ENCODE measurements at places on chromosomes 7 and 10.

DNA sequence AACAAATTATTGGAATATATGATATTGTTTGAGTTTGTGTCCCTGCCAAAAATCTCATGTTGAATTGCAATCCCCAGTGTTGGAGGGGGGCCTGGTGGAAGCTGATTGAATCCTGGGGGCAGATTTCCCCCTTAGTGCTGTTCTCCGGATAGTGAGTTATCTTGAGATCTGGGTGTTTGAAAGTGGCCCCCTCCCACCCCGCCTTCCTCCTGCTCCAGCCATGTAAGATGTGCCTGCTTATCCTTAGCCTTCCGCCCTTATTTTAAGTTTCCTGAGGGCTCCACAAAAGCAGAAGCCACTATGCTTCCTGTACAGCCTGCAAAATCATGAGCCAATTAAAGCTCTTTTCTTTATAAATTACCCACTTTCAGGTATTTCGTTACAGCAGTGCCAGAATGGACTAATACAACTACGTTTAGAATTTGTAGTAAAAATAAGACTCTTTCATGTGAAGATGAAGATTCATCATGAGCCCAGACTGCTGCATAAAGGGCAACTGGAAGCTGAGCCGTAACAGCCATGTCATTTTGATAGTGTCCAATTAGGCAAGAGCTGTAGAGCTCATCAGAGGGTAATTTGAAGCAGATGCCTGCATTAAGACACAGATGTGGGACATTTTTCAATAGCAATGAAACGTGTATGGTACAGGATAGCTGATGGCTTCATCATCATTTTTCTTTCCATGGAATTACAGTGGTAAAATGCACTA, 1007.2 kb downstream of the REEP3 start:
- no peak for DNase-seq

DNA sequence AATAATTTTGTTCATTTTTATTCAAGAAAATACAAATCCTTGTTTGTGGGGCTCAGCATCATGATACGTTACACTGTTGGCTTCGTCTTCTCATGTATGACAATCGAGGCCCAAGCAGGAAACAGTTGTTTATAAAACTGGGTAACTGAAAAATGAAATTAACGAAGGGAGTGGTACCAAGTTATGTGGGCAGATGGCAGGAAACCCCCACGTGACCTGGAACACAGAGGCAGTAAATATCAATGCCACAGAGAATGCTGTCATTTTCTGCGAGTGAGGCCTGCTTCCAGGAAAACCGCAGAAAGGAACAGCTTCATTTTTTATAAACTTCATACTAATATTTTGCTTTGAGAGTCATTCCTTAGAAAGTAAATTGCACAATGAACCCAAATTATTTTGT, 201.0 kb upstream of the ADARB2 start:
- peak; percentile 30 for DNase-seq

DNA sequence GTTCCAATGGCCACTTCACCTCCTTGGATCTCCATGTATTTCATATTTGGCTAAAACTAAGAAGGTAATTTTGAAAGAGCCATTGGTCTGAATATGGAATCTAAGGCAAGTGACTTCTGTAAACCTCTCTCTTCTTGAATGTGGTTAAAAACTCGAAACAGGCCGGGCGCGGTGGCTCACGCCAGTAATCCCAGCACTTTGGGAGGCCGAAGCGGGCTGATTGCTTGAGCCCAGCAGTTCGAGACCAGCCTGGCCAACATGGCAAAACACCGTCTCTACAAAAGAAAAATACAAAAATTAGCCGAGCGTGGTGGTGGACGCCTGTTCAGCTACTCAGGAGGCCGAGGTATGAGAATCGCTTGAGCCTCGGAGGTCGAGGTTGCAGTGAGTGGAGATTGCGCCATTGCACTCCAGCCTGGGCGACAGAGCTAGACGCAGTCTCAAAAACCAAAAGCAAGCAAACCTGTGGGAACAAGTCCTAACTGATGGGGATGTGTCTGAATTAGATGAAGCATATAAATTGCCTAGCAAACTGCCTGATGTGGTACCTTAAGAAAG, 2.2 kb downstream of the LANCL2 start:
- DNase-seq: no peak

GRCh38 chr7:9889554-9889953, 1084.1 kb upstream of the PHF14 start:
- no peak for DNase-seq

DNA sequence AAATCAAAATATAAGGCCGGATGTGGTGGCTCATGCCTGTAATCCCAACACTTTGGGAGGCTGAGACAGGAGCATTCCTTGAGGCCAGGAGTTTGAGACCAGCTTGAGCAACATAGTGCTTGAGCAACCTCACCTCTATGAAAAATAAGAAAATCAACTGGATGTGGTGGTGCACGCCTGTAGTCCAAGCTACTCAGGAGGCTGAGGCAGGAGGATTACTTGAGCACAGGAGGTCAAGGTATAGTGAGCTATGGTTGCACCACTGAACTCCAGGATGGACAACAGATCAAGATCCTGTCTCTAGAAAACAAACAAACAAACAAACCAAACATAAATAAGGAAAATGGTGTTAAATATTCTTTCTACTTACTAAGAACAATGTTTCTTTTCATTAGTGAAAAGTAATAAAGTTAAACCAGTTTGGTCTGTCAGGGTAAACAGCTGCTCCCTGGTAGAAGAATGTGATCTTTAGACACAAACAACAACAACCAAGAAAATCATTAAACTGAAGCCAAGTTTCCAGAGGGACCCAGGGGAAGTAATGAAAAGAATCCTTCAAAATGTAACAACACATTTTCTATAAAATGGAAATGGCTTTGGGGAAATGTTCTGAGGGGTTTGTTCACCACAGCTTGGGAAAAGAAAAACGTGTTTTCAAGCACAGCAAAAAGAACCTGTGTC, 17.5 kb upstream of the BAG3 start:
- DNase-seq: no peak

DNA sequence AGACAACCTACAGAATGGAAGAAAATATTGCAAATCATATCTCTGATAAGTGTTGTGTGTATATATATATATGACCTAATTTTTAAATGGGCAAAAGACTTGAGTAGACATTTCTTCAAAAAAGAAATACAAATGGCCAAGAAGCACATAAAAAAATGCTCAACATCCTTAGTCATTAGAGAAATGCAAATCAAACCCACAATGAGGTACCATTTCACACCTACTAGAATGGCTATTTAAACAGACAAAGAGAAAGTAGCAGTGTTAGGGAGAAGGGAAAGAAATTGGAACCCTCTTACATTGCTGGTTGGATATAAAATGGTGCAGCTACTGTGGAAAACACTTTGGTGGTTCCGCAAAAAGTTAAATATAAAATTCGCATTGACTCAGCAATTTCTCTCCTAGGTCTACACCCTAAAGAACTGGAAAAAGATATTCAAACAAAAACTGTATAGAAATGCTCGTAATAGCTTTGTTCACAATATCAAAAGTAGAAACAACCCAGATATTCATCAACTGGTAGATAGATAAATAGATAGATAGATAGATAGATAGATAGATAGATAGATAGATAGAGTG, 16.3 kb downstream of the ACSL5 start:
- DNase-seq: no peak

DNA sequence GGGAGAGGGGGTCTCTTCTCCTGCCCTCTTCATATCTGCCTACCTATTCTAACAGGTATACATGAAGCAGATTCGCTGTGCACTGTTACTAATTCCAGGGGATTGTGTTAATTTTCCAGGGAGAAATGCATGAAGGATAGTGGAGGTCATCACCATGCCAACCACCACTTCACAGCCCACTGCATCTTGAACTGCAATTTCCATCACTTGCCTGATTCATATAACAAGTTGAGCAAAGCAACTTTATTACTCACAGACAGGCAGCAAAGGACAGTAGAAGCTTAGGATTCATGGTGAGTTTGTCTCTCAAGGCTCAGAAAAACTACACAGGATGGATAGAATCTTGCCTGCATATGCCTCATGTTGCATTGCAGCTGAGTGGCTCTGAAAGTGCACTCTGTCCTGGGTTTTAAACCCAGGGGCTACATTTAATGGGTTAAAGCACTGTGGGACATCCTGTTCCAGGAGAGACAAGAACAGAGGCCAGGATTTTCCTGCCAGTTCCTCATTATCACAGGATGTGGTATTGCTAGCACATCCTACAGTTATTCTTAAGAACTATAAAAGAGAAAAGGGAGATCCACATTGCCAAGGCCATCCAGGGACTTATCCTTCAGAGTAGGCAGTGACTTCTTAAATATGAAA, 136.9 kb upstream of the PRSS1 start:
- DNase-seq: no peak

GRCh38 chr7:88184848-88185304, 35.0 kb downstream of the SRI start:
- no peak for DNase-seq

DNA sequence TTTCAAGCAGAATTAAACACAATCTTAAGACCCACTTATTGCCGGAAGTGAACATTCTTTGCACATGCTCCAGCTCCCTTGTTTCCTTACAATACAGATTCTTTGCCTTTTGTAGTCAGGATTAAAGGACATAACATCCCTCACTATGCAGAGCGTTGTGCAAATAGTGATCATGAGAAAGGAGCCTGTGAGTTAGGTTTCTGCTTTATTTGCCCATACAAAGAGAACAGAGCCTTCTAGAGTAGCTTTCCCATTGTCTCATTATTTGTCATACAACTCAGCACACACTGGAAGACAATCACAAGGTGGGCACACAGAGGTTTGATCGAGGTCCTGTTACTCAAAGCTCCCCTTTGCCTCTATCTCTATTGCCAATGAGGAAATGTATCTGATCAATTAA, 48.2 kb upstream of the WDR11 start:
- no peak for DNase-seq

DNA sequence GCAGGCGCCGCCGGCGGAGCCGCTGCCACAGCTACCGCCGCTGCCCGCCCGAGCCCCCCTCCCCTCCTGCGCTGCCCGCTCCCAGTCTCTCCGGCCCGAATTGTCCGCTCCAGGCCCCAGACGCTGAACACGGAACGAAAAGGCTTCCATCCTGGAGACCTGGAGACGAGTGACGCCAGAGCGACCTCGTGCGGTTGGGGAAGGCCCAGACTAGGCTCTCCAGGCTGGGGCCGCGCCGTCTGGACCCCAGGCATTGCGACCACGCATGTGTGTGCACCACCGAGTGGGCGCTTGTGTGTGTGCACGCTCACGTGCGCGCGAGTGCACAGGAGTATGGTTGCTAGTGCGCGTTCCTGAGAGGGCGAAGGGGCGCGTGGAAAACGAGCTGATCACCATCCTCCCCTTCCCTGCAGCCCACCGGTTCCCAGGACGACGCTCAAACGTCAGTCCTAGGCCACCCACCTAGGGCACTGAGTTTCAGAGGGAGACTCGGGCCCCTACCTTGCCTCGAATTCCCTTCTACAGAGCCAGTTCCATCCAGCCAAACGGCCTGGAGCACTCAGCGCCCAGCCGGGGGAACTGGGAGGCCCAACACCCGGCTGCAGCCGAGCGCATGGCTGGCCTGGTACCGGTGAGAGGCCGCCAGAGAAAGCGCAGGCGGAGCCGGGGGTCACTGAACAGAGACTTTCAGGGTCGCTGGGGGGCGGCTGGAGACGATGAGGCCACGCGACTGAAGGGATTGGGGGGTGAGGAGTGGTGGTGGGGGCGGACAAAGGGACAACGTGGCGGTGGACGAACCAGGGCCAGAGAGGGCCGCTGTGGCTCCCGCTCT, 11.6 kb downstream of the LBX1 start:
- peak; percentile 44 for DNase-seq

DNA sequence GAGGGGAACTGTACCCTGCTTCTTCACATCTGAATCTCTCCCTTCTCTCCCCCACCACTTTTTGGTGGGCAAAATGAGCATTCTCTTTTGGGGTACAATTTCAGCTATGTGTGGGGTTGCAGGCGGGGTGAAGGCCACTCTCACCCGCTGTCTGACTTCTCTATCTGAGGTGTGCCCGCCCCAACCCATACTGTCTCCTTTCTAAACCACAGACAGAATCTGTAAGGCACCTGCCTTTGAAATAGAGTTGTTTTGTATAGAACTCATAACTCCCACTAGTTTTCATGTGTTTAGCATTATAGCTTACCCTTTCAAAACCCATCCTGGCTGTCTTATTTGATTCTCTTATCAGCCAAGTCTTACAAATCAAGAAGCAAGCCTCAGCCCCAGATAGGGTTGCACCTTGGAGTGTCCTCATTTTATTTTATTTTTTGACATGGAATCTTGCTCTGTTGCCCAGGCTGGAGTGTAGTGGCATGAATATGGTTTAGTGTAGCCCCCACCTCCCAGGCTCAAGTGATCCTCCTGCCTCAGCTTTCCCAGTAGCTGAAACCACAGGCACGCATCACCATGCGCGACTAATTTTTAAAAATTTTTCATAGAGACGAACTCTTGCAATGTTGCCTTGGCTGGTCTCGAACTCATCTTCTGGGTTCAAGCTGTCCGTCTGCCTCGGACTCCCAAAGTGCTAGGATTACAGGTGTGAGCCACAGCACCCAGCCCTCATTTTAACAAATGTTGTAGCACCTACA, 11.9 kb downstream of the TSPAN14 start:
- no peak for DNase-seq

DNA sequence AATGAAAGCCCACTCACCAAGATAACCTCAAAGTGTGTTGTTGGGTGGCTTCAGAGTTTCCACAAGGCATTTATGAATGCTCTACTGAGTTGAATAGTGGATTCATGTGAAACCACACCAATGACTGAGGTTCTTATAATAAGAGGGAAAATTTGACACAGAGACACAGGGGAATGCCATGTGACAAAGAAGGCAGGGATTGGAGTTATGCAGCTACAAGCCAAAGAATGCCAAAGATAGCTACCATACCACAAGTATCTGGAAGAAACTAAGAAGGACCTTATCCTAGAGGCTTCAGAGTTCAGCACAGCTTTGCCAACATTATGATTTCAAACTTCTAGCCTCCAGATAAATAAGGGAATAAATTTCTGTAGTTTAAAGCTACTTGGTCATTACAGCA, 68.0 kb upstream of the PCDH15 start:
- no peak for DNase-seq

DNA sequence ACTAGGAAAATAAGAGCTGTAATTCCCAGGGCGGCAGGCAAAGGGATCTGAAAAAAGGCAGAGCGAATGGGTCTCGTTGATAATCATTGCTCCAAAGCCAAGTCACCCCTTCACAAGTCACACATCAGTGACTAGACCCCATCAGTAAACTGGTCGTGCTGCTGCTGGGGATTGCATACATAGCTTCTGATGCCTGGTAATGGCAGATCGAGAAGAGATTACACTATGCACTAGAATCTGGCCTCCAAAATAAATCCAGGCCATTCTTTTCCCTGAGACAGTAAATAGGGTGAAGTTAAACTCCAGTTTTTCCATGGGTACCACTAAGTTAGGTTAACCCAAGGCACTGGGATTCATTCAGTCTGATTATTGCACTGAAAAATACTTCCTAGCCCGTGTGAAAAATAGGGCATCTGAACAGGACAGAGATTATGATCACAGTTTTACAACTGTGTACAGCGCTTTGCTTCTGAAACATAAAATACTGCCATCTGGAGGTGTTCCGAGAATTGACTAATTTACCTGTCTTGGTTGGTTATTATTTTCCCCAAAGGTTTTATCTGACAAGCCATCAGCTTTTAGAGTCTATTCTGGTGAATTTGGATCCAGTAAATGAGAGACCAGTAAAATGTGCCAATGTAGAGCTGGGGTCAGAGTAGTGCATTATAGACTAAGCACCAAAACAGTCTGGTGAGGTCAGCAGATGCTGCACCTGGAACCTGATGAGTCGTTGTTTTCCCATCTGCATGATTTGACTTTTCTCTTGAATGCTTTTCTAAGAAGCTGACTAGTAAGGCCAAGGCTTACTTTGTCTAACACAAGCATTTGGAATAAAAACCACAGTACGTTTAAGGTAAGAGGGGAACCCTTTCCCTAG, 82.9 kb upstream of the AFAP1L2 start:
- no peak for DNase-seq

Data from suppressor macrophage treated with lipopolysaccharide for 4 hours (primary cell).